ENCODE measurements at places on chromosomes 13 and 19.
A peak's percentile ranks its signal among the peaks of the same experiment; 100 is the strongest.

GRCh38 chr13:63517371-63517770, 2101.7 kb upstream of the PCDH20 start:
- no peak for DNase-seq

DNA sequence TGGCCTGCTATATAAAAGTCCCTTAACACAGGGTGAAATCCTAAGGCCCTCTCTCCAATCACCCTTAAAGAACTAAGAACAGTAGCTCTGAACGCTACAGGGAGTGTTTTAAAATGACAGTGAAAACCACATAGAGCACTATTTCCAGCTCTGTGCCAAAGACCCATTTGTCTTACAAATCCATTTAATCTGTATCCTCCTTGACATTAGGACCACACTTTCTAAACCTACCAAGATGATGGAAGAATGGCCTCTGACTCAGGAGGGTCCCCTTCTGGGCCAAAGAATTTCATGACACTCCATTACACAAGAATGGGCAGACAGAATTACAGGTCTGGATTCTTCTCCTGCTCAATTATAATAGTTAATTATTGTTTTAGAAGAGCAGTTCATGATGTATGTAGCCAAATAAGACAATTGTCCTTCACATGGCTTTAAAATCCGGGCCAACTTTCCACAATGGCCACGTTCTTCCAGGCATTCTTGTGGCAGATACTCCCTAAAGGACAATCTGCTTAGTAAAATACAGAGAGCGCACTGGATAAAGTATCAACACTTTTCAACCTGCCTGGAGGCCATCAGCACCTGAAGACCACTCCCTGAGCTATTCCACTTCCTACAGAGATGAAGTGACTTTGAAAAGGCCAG, 61.0 kb downstream of the STK24 start:
- no peak for DNase-seq

DNA sequence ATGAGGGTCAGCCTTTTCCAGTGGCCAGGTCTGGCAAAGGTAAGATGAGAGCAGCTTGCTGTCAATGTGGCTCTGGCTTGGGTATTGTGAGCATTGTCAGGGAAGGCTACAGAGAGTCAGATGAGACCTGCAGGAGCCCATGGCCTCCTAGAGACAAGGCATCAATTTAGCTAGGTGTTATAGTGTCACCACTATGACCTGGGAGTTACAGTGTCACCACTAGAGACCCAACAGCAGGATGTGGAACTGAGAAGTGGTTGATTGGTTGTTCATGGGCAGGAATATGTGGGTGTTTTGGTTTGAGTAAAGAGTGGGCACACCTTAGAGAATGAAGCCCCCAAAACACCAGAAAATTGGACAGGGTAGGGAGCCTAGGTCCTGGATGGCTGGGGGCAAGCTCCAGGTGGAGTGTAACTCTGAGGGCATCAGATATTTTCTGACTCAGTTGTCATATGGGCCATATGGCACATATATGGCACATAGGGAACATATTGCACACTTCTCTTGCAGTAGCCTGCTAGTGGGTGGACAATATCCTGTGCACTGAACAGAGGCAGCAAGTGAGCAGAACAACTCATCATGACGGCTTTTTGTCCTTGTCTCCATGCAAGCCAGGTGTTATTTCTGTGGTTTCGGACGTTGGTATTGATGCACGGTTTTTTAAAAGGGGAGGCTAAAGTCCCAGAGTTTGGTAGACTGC, 46.3 kb upstream of the CEACAM21 start:
- no peak for DNase-seq

GRCh38 chr19:1407528-1408299, at the start of gene DAZAP1:
DAZAP1 (plus strand) TSS chr19:1407586; CDS start chr19:1407774, 188 bp downstream.
- peak; percentile 37 for DNase-seq

GRCh38 chr19:18385675-18386542, at the start of gene GDF15:
GDF15 (plus strand) TSS chr19:18386158; CDS start chr19:18386190, 32 bp downstream.
- no peak for DNase-seq

- no peak for DNase-seq
Observed at GRCh38 chr19:33484226-33484774, 37.3 kb downstream of the PEPD start.

- no peak for DNase-seq
Observed at GRCh38 chr13:98997738-98998641, 20.1 kb upstream of the DOCK9 start.

GRCh38 chr13:24313439-24313838, 4.1 kb downstream of the C1QTNF9 start:
- DNase-seq, result no peak

- DNase-seq, result no peak
Observed at GRCh38 chr13:113917594-113918371, 53.9 kb upstream of the GAS6 start.

DNA sequence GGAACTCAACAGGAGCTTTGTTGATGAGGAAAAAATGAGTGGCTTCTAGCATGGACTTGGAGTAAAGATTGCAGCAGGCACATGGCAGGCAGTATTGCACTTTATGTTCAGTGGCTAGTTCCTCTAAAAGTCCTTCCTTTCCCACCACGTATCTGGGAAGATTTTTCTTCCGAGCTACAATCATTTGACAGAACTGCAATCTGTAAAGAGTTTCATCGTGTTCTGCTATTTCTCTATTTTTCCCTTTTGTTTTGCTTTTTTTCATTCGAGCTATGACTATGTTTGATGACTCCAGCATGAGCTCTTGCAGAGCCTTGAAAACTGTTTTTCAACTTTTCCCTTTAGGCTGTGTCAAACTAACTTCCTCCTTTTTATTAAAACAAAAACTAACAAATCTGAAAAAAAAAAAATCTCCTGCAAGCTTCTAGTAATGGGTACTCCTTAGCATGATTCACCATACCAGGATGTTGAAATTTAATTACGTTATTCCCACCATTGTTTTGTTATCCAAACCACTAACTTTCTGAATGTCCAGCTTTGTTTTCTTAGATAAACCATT, 12.3 kb downstream of the CLDN10 start:
- no peak for DNase-seq

DNA sequence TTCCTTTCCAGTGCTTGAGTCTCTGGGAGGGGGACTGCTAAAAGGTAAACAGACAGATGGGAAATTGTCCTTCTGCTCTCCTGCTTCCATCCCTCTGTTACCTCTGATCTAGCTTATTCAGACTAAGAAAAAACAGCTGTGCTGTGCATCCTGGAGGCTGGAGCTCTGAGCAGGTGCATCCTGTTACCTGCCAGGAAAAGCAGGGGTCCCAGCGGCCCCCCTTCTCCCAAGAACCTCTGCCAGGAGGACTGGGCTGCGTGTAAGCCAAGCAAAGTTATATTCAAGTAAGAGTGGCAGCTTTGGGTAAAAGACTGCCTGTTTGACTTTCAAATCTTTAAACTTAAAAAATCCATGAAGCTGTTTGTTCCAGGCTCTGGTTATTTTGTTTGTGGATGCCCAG, 75.1 kb downstream of the C13orf42 start:
- DNase-seq, result no peak

- DNase-seq, result no peak
Observed at GRCh38 chr19:53466726-53467484, 628 bp upstream of the ZNF813 start.

GRCh38 chr13:113762538-113762937, 3.5 kb downstream of the TMEM255B start:
- DNase-seq, result no peak

GRCh38 chr19:3135961-3136683, at the start of gene GNA15:
GNA15 (plus strand) TSS chr19:3136033; CDS start chr19:3136451, 418 bp downstream.
- DNase-seq, result peak; percentile 75

GRCh38 chr13:44197791-44198770, 175.5 kb upstream of the SERP2 start:
- DNase-seq, result no peak

GRCh38 chr13:100350601-100351000, 238.0 kb downstream of the GGACT start:
- no peak for DNase-seq

- no peak for DNase-seq
Observed at GRCh38 chr19:37876032-37876431, 30.4 kb downstream of the WDR87 start.

DNA sequence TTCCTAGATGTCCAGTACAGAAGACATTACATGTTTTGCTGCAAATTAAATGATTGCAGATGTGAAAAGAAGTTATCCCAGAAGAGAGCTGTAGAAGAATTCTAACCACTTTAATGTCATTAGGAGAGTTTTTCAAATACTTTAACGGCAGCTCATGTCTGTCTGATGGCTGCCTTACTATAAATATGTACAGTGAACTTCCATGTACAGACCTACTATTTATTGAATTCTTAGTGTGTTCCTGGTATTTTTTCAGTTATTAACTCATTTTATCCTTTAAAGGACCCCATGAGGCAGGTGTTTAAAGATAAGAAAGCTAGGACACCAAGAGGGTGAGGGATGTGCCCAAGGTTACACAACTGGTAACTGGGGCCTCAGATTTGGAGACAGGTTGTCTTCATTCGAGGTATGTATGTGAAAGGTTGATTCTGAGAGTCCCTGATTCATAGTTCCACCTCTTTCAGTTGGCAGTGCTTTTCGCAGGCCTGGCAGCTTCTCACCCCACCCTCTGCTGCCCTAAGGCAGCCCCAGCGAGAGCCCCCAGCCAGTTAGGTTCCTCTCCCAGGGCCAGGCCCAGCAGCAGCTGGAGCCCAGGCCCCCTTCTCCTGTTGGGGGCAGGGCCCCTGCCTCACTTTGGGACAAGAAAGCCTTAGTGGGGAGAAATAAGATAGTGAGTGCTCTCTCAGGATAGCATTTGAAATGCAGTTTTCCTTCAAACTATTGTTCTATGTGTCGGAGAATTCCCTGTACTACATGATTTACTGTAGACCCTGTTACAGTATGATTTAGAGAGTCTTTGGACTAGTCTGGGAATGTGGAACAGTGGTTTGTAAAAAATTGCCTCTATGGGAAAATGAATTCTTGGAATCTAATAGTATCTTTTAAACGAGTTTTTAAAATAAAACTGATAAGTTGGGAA, 67.7 kb upstream of the TEX29 start:
- no peak for DNase-seq

DNA sequence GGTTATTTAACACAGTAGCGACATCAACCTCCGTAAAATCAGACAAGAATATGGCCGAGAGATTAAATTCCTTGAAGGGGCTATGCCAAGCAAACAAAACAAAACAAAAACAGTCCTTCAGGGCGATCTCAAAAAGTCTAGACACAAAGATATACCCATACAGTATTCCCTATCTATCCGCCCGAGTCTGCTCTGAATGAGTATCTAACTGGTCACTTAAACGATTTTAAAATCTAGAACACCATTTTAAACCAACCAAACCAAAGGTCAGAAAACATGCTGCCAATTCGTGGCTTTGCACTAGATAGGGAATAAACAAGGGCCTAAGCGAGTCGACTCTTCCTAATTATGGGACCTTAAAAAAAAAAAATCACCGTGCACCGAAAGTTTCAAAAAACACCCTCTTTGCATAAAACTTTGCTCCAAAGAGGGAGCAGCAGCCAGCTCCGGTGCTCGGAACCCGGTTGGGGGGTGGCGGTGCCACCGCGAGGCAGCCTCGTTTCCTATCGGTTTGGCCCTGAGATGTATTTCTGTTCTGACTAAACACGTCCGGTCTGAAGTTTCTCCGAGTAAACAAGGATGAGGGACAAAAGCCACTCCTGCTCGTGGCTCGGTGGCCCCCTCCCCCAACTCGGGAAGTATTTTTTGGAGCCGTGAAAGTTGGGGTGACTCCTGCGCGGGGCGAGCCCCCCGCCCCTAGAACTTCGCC, 1.8 kb downstream of the HMGB1 start:
- DNase-seq, result peak; percentile 76

DNA sequence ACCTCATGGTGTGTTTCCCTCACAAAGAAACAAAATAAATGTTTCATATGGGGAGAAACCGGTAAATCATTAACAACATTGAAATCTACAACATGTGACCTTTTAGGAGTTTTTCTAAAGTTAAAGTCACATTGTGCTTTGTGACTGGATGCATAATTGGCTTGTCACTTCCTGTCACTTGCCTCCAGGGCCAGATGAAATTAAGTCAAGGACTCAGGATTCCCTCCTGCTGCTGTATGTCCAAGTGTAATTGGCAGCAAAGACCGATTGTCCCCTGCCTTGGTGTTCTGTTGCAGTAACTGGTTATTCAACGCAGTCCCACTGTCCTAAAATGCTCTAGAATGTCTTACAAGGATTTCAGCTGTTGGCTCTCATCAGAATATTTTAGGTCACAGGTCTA, 448.2 kb downstream of the LIG4 start:
- DNase-seq, result no peak

DNA sequence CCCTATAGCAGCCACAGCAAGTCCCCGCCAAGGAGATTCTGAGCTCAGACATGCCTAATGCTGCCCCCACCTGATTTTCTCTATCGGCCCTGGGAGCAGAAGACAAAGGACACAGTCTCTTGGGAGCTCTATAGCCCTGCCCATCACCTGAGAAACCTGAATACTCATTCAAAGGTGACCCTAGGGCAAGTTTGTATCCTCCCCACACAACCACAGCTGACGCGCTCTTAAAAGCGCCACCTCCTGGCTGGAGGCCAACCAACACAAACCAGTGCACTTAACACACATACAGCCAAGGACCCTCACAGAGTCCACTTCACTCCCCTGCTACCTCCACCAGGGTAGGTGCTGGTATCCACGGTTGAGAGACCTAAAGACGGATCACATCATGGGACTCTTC, 8.8 kb upstream of the IGFL4 start:
- no peak for DNase-seq

DNA sequence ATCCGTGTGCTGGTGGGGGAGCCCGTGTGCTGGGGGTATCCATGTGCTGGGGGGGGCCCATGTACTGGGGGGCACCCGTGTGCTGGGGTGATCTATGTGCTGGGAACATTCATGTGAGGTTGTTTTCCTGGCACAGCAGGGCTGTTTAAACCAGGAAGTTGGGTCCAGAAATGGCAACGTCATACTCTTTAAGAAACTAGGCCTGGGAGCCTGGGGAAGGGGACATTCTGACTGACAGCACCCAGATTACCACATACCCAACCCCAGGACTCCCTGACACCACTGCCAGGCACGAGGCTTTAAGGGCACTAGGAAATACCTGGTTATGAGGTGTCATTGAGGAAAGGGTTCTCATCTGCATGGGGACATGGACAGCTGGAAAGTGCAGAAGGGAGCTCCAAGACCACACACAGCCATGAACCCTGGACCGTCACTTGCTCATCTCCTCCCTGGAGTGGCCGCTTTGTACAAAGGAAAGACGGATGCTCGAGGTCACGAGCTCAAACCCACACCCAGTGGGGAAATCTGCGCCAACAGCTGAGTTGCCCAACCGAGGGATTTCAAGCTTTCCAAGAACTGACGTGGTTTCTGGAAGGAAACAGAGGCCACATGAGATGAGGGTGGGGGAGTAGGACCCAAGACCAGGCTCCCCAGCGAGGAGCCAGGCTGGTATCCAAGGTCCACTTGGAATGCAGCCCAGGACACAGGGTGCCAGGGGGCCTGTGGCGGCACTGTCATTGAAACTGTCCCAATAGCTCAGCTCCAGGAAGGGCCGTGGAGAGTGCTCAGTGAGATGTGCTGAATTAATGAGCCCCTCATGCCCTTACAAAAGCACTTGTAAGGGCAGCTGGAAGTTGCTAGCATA, 40.9 kb downstream of the RAB20 start:
- DNase-seq, result no peak

DNA sequence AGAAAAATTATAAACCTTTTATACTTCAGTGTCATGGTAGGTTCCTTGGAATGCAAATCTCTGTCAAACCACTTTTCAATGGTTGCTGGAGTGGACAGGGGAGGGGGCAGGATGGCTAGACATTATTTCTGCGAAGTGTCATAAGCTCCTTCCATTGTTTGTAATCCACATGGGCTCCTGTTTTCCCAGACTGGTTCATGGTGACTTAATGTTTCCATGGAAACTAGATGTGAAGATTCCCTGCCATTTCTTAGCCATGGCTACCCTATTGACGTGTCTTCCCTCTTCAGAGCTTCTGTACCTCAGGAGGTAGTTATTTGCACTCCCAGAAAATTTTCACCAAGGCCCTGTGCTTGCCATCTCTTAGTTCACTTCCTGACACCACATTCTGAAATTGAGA, 95.3 kb downstream of the UFM1 start:
- DNase-seq, result no peak

GRCh38 chr13:40445557-40445990, 220.9 kb downstream of the FOXO1 start:
- peak; percentile 19 for DNase-seq

Data from CD4-positive, alpha-beta T cell treated with Interleukin-21 for 1 hour (primary cell).